ENCODE measurements at places on chromosomes 5 and 9.

GRCh38 chr5:2525351-2525750 is 226.1 kb downstream of the IRX2 start:
- DNase-seq: no peak

GRCh38 chr9:8224381-8224801 is 424.8 kb upstream of the DMAC1 start:
- DNase-seq: no peak

- no peak for DNase-seq
These were observed 5.7 kb downstream of the DCAF10 start for GRCh38 chr9:37806271-37806670.

GRCh38 chr9:125959951-125960619 is 212.9 kb downstream of the PBX3 start:
- DNase-seq: no peak

DNA sequence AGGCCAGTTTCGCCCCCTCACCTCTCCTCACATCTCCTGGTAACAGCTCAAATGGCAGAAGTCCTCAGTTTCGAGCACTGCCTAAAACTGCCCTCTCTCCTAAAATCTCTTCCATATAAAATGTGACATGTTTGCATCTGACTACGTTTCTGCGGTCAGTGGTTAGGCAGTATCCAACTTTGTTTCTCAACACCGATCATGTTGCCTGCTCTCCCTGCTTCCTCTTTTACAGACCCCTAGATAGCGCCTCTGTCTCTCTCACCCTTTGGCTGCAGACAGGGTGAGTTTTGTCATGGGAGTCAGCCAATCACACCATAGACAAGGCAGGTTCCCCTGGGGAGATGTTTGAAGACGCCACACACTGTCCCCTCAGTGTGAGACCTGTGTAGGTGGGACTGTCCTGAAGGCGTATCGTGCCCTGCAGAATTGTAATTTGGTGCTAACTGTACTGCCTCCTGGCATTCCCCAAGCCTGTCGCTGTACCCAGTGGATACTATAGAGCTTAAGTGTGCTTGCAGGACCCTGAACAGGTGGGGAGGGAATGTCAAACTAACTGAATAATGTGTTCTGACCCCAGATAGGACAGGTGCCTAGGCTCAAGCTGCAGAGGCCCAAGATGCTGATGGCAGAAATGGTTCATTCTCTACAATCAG is 1.1 kb downstream of the HEXB start:
- no peak for DNase-seq

DNA sequence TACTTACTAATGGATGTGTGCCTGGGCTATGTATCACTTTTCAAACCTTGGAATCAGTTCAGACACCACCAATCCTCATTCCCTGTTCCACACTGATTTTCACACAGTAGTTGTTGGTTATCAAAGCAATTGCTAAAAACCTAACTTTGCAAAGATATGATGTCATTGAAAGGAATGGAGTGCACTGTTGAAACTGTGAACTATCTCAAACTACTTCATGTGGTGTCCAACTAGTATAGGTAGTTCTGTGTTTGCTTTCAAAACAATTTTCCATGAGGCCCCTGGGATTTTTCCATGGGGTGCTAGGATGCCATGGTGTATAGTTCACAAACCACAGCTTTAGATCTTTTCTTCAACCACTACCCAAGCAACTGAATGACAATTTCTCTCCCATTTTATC is 17.8 kb downstream of the INIP start:
- DNase-seq: no peak

- no peak for DNase-seq
These were observed 681 bp downstream of the F2R start for GRCh38 chr5:76716456-76717157.

DNA sequence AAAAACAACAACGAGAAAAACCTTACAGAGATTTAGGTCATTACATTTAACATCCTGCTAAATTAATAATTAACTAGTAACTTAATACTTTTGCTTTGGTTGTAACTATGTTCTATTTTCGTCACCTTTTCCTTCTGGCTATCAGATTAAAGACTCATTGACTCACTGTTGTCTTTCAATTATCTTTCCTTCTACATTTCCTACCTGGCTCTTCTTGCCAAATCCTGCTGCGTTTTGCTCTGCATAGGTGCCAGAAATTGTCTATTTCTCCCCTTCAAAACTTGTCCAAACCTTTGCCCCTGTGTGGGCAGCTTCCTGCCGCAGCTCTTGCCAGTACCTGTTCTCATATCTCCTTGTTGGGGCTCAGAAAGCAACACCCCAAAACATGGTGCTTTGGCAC is 235.5 kb upstream of the ZNF608 start:
- no peak for DNase-seq

DNA sequence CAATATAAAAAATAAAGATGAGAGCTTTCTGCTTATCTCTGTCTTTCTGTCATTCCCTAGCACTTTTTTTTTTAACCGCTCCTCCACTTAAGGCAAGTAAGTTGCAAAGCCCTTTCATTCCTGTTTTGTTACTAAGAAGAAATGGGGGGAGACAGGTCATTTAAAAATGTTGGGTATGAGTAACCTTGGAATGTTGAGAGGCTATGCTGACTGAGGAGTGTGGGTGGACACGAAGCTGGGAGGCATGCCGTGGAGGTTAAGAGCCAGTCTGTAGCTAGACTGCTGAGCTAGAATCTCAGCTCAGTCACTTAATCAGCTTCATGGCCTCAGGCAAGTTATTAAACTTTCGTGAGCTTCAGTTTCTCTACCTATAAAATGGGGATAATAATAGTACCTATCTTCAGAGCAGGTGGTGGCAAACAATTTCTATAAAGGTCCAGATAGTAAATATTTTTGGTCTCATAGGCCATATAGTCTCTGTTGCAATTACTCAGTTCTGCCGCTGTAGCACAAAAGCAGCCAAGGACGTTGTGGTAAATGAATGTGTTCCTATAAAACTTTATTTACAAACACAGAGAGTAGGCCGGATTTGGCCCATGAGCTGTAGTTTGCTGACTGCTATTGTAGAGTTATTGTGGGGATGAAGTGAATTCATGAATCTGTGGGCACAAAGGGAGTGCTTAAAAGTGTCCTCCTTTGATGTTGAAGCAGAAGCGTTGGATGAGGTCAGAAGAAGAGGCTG is 220.0 kb downstream of the GABBR2 start:
- no peak for DNase-seq

GRCh38 chr5:25006734-25007133 is 362.0 kb upstream of the CDH10 start:
- no peak for DNase-seq

- DNase-seq: no peak
These were observed 42.2 kb downstream of the BAAT start for GRCh38 chr9:101342595-101342994.

DNA sequence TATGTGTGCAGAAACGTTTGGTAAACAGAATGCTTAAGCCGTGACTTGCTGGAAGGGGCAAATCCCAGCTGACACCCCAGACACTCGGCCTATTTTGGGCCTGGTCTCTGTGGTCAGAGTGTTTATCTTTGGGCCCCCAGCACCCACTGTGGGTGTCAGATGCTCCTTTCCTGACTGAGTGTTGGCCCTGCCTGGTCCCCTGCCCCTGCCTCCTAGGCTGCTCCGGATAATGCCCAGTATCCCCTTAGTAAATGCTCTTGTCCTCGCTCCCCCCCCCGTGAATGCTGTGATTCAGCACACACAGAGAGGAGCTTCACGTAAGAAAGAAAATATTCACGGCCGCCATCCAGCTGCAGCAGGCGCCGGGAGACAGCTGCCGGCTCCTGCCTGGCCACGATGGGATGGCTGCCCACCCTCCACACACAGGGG is 11.3 kb upstream of the ANGPTL2 start:
- DNase-seq: no peak

GRCh38 chr5:135242021-135242865 is 156.8 kb downstream of the MACROH2A1 start:
- DNase-seq: peak; percentile 22

GRCh38 chr9:96079779-96080178 is 204.3 kb downstream of the ERCC6L2 start:
- DNase-seq: no peak

GRCh38 chr9:79701651-79702050 is 129.9 kb downstream of the TLE4 start:
- no peak for DNase-seq

DNA sequence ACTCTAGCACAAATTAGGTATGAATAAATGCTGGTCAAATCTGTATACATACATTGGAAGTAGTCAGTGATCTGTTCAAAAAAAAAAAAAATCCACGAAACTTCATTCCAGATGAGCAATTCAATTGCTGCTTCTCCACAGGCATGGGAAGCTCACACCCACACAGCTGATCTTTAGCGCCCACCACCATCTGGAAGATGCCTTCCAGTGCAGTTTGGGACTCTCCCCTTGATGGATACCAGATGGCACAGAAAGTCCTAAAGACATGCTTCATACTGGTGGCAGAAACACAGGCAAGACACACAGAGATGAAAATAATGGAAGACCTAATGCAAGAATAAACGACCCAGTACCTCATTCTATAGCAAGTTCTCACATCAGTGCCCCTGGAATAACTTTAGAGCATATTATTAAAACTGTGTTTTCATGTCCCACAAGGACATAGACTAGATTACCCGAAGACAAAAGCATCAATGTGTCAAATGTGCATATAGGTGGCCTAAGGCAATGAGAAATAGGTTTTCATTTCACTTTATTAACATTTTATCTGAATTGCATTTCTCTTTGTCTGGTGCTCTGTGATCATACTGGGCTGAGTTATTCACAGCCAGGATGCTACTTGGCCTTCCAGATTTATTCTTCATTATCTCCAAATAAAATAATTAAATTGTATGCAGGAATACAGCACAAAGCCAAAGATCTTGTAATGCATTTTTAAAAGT is 135.4 kb upstream of the TAS2R1 start:
- no peak for DNase-seq

- DNase-seq: no peak
These were observed 6.8 kb downstream of the RMI1 start for GRCh38 chr9:83987402-83987791.

DNA sequence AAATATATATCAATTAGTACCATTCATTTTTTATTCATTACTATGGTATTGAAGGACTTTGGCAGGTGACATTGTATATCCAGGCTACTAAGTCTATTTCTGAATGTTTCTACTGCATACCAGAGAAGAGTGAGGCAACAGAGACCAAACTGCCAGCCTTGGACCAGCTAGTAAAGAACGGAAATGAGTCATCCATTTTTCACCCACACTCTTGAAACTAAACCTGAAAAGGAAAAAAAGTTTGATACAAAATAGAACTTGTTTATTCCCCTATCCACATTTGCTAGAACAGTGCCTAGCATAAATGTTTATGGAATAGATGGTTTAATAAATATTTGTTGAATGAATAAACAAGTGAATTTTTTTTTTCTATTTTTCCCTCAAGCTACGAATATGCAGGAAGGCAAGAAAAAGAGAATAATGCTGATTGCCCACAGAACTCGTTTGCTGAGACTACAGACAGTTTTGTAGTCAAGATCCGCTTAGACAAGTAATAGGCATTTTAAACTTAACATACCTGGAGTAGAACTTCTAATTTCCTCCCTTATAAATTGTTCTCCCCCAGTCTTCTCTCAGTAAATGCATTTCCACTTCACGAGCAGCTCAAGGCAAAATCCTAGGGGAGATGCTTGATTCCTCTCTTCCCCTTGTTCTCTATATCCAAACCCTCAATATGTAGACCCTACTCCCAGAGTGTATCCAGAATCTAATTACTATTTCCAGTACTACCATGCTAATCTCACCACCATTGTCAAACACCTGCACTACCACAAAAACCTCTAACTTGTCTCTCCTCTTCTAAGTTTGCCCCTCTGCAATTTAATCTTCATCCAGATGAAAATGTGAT is 146.2 kb upstream of the RASA1 start:
- DNase-seq: peak; percentile 41

- no peak for DNase-seq
These were observed 436.2 kb downstream of the GABRG2 start for GRCh38 chr5:162503796-162504195.

DNA sequence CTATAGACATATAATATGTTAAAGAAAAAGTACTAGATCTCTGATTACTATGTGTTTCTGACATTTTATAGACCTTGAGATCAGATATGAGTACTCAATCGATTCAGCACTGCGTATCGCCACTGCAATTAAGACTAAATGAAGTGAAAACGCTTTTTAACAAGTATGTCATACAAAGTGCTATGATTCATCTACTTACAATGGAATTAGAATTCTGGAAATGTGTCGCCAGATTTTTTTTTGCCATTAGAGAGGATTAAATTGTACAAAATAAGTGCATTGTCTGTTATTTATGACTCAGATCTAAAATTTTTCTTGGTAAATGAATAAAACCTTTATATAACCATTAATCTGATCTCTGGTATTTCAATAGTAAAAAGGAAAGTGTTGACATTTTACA is 20.0 kb upstream of the AGGF1 start:
- DNase-seq: no peak

DNA sequence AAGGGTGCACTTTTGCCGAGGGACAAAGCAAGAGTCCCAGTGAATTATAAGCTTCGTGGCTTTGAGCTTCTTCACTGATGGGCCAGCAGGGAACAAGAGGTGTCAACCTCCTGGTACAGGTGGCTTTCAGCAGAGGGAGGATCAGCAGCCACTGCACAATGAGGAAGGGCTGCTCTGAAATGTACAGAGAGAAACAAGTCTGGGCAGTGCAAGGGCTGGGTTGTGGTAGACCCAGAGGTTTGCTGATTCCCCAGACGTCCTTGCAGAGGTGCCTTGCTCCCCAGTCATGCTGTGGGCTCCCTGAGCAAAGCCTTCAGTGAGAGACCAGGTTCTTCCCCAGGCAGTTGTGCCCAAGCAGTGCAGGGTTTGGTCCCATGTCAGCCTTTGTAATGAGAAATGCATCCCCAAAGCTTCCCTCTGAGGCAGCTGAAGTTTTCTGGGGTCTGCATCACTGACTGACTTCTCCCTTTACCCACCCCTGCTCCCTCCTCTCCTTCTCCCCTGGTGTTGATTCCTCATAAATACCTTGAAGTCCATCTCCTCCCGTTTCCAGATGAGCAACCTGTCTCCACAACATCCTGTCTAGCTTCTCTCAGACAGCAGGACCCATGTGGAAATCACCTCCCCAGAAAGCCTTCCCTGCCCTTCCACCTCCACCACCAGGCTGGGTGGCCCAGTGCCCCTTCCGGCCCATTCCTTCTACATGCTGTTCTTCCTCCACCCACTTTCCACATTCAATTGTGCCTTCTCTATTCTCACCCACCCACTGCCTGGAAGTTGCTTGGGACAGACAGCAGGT is 599.6 kb upstream of the ADAMTS16 start:
- no peak for DNase-seq

- no peak for DNase-seq
These were observed 40.8 kb upstream of the ORM1 start for GRCh38 chr9:114282104-114282485.

DNA sequence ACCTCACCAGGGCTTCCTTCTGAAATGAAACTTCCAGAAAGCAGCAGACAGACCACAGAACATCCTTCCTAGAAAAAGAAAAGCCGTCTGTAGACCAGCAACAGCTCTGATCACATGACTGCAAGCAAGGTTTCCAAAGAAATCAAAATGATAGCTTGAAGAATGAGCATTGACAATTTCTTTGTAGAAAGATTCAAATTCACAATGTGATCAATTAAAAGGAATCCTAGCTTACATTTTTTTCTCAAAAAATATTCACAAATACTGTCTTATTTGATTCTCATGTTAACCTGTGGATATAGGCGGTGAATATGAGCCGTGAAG is 144.9 kb downstream of the MTX3 start:
- no peak for DNase-seq
